ENCODE measurements at places on chromosomes 5 and 9.

DNA sequence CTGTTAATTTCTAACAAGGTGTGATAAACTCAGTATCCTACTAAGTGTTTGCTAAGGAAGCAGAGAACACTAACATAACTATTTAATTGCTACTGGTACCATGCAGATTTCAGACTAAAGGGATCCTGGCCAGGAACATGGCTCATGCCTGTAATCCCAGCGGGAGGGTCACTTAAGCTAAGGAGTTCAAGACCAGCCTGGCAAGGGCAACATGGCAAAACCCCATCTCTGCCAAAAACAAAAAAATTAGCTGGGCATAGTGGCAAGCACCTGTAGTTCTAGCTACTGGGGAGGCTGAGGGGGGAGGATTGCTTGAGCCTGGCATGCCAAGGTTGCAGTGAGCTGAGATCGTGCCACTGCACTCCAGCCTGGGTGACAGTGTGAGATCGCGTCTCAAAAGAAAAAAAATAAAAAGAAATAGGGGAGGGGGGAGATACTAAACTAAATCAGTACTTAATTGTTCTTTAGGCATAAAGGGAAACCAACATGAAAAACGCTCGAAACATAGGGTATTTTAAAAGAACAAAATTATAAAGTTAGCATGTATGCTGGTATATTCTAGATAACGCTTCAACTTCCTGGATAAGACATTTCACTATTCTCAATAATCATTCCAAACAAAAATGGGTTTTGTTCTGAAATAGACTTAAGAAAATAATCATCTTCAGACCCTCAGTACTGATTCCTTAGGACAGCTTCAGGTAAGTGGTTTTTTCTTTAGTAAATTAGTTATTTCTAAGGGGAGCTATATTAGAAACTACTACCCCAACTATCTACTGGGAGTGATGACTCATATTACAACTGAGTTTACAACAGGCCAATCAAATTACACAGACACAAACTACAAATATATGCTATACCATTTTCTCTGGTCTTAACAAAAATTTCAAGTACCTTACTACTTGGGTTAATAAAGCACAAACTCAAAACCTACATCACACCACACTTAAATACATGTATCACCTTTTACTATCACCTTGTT lies 3.5 kb downstream of the PANK3 start:
- no peak for DNase-seq

DNA sequence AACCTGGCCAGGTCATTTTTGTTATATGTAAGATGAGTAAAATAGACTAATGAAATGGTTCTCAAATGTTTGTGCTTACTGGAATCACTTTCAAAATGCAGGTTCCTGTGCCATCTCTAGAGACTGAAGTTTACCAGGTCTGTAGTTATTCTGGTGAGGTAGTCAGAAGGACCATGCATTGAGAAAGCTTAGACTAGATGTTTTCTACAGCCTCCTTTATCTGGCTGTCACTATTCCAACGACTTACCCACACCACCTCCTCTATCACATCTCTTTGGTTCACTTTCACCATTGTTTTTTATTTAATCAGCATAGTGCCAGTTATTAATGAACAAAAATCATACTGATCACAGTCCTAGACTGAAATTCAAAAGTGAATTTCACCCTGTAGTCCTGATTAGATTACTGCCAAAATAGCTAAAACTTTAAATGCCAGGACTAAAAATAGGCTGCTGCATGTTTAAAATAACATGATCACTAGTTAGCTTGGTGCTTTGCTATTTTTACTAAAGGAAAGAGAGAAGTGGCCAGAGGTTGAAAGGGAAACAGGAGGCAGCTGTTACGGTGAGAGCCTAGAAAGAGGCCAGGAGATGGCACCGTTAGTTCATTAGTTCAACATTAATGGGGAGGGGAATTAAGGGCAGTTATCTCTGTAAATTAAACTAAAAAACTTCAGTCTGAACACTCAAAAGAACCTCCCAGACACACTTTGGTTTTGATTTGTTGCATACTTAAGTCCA lies 13.9 kb upstream of the FNIP1 start:
- no peak for DNase-seq

GRCh38 chr5:126364206-126364902 lies 58.9 kb upstream of the GRAMD2B start:
- no peak for DNase-seq

DNA sequence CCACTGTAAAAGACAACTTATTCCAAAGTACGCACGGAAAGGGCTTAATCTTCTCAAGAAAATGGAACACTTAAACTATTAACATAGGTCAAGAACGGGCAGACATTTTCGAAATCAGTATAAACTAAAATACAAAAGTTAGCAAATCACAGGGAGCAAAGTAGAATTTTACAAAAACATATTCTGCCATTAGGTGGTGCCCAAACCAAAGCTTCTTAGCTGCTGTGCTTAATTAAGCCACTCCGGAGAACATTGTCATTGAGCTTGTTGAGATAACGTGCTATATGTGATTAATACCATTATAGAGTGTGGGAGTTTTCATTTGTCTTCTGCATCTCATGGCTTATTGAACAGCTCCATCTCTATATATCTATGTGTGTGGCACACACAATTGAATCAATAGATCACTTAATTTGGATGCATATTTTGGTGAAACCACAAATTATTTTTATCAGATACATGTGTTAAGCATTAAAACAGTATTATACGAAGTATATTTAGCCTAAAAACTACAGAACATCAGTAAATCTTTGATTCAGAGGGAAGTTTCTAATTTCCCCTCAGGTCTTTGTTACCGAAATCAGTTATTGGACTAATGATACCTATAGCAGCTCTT lies 23.4 kb downstream of the UBLCP1 start:
- no peak for DNase-seq

- DNase-seq: no peak
Measured at GRCh38 chr9:36031774-36032555, 4.7 kb upstream of the RECK start.

DNA sequence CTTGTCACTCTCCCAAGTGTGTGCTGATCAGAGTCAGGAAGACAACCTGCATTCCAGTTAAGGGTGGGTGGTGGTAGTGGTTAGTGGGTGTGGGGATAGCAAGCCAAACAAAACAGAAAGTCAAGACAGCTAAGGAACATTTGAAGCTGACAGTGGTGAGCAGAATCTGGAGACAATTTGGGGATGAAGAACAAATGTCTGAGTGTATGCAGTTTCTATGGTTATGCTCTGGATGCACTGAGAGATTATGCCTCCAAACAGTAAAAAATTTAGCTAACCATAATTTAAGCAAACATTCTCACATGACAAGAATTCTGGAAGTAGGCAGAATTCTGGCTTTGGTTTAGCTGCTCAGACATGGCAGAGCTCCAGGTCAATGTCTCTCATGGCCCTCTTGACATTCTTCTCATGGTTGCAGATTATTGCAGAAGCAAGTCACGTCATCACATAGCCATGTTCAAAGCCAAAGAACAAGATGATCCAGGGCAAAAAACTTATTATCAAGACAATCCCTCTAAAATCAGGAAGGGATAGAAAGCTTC lies 148.7 kb downstream of the LURAP1L start:
- DNase-seq: no peak

DNA sequence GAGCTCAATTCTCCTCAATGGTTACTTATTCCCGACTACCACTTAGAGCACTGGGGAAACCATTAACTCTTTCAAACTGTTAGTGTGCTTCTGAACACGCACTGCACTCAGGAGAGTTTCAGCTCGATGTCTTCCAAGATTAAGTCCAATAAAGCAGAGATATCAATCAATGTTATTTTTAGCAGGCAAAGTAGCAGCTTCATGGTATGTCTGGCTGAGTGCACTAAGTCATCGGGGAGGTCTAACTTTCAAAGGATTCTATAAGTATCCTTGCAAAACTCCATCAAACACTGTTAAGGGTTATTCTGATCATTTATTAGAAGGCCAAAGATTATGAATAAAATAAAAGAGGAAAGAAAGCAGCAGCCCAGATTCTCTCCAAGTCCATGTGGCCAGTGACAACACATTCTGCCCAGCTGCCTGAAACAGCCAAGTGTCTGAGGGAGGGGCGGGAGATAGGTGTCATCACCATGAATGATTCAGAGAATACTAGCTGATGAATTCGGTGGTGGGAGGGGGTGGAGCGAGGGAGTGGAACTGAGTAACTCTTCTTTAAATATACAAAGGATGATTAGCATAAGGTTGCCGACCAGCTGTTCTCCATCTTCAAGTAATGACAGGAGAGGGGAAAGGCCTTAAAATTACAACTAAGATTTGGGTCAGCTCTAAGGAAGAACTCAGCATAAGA lies 21.3 kb downstream of the NREP start:
- DNase-seq: no peak

DNA sequence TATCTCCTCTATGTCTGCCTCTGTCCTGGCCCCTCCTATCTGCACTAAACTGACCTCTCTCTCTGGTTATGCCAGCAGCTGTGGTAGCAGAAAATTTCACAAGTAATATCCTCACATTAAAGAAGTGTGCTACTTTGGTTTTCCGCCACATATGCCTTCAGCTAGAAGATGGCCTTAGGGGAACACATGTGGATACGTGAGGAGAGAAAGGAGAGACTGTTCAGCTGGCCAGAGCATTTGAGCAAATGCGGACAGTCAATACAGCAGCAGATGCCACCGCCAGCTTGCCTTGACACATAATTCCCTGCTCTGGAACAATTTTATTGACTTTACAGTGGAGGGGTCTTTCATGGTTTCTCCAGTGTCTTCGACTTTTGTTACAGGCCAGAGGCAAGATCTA lies 434.6 kb downstream of the TAF11L14 start:
- DNase-seq: no peak

- no peak for DNase-seq
Measured at GRCh38 chr9:27414220-27414761, 109.8 kb upstream of the IFNK start.

- no peak for DNase-seq
Measured at GRCh38 chr5:87099291-87099839, 168.3 kb upstream of the RASA1 start.

GRCh38 chr5:147565524-147565923 lies 55.7 kb upstream of the DPYSL3 start:
- DNase-seq: no peak

DNA sequence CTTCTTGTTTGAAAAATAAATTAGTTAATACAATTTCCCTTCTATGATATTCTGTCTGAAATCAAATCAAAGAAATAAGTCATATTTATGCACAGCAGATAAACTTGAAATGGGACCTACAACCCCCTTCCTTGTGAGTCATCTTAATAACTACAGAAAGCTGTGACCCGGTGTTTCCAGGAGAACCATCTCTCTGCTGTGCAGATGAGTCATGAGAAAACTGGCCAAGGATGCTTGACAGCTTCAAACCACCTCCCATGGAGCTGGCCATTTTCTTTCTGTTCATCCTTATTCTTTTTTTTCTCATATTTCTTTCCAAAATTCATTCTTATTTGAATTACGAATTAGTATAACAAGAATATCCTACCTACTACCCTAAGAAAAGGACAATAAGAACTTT lies 43.4 kb upstream of the NR4A3 start:
- no peak for DNase-seq

GRCh38 chr9:88045686-88046085 lies 71.4 kb upstream of the CDK20 start:
- no peak for DNase-seq

- no peak for DNase-seq
Measured at GRCh38 chr9:129258823-129259301, 80.8 kb upstream of the IER5L start.

DNA sequence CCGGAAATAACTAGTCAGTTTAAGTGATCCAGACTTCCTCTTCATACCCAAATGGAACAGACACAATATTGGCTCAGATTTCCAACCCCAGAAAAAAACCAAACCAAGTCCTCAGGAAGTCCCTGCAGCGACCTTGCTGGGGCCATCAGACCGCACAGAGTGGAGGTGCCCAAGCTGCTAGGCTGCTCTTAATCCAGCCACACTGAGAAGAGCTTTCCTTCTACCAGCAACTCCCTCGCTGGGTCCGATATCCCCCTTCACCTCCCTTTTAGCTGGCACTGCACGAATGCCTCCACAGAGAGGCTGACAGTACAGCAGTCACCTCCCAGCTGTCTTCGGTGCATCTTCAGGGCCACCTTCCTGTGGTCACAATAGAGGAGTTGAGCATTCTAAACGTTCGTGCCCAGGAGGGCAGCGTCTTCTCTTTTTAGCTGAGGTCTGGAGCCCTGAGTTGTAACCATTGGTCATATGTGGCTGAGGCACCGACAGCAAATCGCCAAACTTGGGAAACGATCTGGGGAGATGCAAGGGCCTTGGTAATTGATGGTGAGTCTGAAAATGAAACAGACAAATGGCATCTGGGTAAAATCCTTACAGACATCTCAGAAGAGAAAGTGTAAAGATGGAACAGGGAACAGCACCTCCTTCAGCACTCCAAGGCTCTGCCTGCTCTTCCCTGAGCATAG lies 5.7 kb downstream of the NAIF1 start:
- DNase-seq: no peak

GRCh38 chr9:27117489-27118135 lies 8.6 kb downstream of the TEK start:
- DNase-seq: no peak

GRCh38 chr9:124593651-124594058 lies 86.5 kb upstream of the NR5A1 start:
- no peak for DNase-seq

DNA sequence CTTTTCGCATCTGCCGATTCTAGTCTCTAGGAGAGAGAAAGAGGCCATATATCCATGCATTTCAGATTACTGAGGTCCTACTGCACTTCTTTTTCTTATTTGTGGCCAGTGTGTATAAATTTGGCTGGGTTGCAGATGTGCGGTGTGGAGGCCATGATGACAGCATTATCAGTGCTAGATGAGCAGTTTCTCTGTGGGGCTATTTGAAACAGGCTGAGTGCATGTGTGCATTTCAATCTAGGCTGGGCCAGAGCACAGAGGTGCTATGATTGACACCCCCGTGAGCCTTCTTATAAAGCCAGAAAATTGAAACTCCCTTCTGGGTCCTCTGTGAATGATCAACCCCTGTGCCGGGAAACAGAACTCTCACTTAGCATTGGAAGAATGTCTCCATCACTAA lies 70.0 kb downstream of the TMEM252 start:
- DNase-seq: no peak

DNA sequence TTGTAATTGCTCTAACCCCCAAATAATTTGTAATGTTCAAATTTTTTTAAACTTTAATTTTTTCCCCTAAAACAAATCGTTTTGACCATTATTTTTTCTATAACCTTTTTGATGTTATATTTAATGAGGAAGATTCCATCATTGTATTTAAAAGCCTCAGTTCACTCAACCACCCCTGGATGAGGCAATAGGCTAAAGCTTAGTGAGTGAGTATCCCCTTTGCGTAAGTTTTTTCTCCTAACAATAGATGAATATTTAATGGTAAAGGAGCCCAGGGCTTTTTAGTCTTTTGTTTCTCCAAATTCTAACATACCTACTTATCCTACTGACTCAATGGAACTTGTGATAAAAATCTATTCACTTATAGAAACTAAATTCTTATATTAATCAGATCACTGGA lies 38.1 kb downstream of the ALDH1A1 start:
- DNase-seq: no peak

DNA sequence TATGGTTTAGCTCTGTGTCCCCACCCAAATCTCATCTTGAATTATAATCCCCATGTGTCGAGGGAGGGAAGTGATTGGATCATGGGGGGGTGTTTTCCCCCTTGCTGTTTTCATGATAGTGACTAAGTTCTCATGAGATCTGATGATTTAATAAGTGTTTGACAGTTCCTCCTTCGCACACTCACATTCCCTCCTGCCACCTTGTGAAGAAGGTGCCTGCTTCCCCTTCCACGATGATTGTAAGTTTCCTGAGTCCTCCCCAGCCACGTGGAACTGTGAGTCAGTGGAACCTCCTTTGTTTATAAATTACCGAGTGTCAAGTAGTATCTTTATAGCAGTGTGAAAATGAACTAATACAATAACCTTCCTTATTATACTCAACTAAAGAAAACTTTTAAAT lies 24.3 kb upstream of the TEX10 start:
- DNase-seq: no peak

GRCh38 chr9:35619800-35620158 lies 1.6 kb upstream of the CD72 start:
- DNase-seq: no peak

Measured in stimulated activated CD8-positive, alpha-beta memory T cell treated with anti-CD3 and anti-CD28 coated beads, Interleukin-4, amount 100 ng/mL, for 4 hours (primary cell).